ENCODE measurements at places on chromosomes 7 and 10.
A peak's percentile ranks its signal among the peaks of the same experiment; 100 is the strongest.

DNA sequence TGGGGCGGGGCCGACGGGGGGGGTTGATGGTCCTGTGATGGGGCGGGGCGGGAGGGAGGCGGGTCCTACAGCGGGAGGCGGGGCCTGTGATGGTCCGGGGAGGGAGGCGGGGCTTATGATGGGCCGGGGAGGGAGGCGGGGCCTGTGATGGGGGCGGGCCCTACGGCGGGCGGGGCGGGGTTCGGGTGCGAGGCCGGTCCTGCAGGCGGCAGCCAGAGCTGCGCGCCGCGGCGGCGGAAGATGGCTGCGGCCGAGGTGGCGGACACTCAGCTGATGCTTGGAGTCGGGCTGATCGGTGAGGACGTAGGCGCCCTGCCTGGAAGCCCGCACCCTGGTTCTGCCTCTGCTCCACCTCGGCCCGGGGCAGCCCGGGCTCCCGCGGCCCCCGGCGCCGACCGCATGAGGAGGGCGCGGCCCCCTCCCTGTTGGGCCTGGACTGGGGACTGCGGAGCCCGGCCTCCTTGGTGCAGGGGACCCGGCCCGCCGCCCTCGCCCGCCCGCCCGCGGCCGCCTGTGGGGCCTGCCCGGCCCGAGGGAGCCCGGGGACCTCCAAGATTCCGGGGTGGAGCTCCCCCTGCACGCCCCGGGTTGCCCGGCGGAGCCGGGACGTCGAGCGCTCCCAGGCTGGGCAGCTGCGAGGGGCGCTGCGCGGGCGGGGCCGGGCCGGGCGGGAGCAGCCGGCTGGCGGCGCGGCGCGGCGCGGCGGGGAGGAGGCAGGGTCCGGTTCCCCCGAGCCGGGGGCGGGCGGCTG is at the start of gene DENND10:
TSS of gene DENND10 (plus strand) at position 211 of the 751 bp plus-strand sequence. CDS start at position 241, 30 bp downstream.
- DNase-seq: peak; percentile 72

- peak; percentile 5 for DNase-seq
Observed at GRCh38 chr10:44913350-44914081, 2.4 kb downstream of the TMEM72 start.

DNA sequence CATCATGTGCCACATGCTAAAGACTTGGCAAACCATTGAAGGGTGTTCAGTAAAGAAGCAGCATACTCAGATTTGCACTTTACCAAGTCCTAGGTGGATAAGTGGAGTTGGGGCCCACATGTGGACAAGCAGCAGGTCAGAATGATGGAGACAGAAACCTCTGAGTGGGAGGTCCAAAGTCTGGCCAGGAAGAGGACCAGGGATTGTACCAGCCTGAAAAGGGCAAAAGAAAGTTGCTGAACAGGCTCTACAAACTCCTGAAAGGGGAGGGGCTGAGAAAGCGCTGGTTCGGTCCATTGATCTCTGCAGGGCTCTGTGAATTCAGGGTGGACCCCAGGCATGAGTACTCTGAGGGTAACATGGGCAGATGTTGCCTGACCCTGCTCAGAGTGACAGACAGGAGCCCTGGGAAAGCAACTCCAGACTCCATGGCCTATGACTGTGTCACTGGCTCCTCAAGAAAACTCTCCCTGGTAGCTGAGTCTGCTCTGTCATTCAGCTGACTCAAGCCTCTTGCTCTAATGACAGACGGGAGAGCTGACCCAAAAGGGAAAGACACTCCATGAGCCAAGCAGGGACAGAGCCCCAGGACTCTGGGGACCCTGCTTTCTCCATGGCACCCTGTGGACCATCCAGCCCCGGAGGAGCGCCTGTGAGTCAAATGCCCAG is 68.5 kb downstream of the TBXAS1 start:
- DNase-seq: no peak

GRCh38 chr10:8130973-8131911 is 76.8 kb downstream of the GATA3 start:
- DNase-seq: peak; percentile 45

DNA sequence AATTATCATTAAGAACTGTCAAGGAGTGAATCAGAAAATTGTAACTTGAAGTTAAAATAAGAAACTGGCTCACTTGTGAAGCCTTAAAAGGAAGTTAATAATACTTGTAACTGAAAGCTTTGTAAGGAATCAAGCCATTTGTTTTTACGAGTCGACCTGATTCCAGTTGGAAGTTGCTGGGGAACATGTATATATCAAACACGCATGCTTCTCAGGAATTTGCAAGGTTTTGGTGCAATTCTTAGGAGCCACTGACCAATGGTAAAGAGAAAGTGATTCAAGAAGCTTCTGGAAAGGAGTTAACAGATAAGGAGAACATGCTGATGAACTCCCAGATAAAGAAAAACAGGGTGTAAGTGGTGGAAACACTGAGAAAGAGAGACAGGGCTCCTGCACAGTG is 56.4 kb downstream of the ETV1 start:
- DNase-seq: no peak

- DNase-seq: no peak
Observed at GRCh38 chr7:111785076-111785475, 222.8 kb upstream of the IMMP2L start.

GRCh38 chr7:26365077-26365900 is 73.6 kb downstream of the SNX10 start:
- DNase-seq: peak; percentile 72

GRCh38 chr7:111071556-111071955 is 19.4 kb upstream of the LRRN3 start:
- no peak for DNase-seq

DNA sequence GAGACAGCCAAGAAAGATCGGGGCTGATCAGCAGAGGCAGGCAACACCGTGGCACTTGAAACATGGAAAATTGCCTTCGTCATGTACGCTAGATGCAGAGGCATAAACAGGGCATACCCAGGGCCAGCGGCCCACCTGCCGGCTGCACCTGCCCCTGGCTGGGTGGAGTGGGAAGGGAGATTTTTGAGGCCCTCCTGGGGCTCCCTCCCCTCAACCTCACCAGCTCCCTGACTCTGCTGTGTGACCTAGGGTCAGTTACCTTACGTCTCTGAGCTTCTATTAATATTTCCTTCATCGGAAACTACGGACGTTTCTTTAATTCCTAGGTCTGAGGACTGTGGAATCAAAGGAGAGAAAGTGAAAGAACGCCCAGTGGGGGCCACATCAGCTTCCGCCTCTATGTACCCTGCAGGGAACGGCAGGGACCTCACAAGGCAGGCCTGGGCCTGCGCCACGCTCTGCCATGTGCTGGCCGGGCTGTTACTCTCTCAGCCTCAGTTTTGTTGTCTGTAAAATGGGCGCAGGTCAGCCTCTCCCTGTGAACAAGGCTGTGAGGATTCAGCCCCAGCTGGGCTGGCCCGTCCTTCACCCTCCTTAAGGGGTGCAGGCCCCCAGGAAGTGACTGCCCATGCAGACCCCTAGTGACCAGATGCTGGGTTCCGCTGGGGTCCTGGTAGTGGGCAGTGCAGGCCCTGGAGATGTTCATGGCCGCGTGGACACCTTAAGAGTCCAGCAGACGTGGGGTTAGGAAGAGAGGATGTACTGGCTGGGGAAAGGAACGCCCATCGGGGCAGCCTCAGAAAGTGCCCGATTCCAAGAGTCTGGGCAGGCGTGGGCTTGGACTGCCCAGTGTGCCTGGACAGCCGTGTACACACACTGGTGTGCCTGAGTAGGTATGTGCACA is 22.7 kb downstream of the ELFN1 start:
- DNase-seq: no peak

GRCh38 chr10:71696628-71697326 is 22.8 kb downstream of the C10orf105 start:
- DNase-seq: peak; percentile 62

DNA sequence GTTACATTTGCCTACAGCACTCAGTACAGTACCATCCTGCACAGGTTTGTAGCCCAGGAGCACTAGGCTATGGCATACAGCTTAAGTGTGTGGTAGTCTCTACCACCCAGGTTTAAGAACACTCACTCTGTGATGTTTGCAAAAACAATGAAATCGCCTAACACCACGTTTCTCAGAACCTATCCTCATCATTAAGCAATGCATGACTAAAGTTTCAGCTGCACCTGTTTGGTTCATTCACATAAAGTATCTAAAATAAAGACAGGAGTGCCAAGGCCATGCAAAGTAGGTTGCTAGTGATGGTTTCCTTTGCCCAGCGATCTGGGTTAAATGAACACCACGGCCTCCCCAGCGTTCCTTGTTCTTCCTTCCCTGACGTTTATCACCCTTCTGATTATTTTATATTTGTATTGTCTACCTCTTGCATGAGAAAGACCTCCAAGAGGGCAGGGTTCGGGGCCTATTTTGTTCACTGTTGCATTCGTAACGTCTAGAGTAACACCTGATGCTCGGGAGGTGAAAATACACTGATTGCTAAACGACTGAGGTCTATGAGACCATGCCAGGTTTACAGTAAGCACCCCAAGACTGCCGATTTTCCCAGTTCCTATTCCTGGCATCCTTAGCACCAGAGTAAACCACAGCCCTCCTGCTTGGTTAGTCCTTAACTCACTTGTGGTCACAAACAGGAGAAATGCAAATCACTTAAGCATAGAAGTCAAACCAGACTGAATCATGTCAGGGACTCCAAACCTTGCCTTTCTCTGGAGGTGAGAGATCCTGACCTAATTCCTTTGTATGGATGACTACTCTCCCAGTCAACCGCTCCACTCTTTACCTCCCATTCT is 204.1 kb upstream of the NFE2L3 start:
- no peak for DNase-seq

GRCh38 chr10:66180581-66181318 is 745.1 kb upstream of the LRRTM3 start:
- DNase-seq: peak; percentile 50

DNA sequence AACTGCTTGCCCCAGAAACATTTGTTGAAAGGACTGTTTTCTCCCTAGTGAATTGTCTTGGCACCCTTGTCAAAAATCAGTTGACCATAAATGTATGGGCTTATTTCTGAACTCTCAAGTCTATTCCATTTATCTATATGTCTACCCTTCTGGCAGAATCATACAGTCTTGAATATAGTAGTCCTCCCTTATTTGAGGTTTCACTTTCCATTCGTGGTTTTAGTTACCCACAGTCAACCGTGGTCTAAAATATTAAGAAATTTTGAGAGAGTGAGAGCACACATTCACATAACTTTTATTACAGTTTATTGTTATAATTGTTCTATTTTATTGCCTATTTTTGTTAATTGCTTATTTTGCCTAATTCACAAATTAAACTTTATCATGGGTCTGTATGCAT is 17.4 kb upstream of the CEP41 start:
- DNase-seq: no peak

GRCh38 chr10:3478153-3478552 is 305.6 kb upstream of the PITRM1 start:
- no peak for DNase-seq

DNA sequence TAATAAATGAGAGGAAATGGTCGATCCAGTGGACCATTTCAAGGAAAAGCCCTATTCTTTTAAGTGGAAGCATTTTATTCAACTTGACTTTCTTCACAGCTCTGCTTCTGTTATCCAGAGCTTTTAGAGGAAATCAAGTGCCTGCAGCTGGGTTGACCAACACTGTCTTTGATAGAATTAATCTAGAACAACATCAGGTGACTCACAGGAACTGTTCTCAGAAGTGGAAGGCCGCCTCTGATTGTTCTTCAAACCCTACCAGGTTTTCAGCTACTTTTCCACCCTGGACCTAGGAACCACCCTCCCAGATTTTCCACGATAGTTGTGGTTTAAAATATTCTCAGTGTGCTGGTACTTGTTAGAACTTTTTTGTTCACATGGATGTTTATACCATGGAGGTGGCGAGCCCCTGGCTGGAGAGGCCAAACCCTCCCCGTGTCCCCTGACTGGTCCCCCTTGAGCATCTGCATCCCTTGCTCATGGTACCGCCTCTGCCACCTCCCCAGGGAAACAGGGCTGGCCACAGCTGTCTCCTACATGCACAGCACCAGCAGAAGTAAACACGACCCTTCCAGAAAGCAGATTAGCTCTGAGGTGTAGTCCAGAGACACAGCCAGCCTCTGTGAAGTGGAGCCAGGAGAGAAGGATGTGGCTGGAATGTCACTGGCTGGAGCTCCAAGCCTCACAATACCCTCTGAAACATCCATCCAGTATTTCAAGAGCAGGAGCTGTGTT is 293.3 kb downstream of the USP6NL start:
- DNase-seq: no peak

GRCh38 chr10:75231672-75232581 is 3.8 kb downstream of the COMTD1 start:
- no peak for DNase-seq

DNA sequence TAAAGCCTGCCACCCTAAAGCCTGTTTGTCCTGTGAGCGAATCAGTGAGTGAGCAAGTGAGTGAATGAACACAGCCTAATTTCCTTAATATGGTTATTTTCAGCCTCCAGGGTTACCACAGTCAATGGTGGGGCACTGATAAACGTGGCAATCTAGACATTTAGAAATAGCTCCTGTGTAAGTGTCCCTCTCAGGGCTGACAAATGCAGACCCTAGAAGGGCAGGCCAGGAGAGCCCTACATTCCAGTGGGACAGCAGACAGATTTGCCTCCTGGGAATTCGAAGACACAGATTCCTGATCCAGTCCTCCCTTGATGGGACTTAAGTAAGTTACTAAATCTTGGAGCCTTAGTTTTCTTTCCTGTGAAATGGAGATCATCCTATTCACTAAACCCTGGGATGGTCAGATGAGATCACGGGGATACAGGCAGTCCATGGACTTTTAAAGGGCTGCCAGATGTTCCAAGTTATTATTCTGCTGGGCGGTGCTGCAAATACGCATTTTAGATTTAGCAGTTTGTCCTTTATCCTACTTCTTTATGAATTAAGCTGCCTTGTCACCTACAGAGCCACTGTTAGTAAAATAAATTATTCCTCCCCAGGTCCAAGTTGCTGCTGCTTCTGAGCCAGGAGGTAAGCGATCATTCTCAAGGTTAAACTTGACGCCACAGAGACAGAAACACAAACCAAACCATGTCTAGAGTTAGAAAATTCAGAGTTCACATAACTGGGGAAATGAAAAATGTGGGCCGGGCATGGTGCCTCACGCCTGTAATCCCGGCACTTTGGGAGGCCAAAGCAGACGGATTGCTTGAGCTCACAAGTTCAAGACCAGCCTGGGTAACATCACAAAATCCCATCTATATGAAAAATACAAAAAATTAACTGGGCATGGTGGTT is 54.8 kb upstream of the TM9SF3 start:
- DNase-seq: no peak

GRCh38 chr10:118307859-118308258 is 34.3 kb downstream of the FAM204A start:
- no peak for DNase-seq

DNA sequence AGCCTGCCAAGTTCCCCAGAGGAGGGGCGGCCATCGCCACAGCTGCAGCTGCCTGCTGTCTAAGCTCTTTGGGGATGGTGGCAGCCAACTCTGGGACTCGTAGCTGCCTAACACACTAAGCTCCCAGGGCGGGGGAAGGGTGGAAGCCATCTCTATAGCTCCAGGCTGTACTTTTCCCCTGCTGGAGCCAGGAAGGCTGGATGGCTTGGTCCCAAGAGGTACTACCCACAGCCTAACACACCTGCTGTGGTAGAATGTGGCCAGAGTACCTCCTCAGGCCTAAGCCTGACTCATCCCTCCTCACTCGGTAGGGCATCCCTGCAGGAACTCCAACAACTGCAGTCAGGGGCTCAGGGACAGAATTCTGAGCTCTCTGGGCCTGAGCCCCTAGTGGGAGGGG is 151.7 kb upstream of the TAC1 start:
- no peak for DNase-seq

GRCh38 chr10:106866244-106866845 is 298.2 kb downstream of the SORCS1 start:
- DNase-seq: no peak
